Central memory CD8-positive, alpha-beta T cell (primary cell): ENCODE measurements at places on chromosomes 7 and 10.

DNA sequence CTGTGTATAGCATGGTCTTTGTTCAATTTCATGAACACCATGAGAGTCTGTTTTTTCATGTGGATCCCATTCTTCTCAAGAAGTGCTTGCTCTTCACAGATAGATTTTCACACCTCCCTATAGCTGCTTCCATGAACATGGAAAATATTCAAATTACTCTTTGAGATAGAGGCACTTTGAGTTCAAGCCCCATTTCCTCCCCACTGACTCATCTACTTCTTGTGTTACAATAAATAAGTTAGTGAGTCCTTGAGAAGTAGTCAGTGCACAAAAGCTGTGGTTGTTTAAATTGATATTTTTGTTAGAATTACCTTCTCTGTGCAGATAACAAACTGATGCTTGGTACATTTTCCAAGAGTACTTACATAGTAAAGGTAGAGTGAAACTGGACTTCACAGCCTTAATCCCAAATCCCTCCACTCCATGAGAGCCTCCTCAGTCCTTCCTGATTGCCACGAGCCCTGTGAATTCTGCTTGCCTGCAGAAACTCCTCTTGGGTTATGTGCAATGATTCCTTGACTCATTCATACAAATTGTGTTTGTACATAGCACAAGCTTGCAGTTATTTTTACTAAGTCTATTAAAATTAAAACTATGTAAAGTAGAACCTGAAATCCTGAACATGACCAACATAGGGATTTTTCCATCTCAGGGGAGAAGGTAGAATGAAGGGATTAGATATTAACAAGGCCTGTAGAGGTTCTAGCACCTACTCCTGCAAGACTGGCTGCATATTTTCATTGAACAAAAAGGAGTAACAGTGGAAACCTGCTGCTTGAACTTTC, 496.2 kb downstream of the TNS3 start:
- no peaks in the 10 kb centered on the region for H3K4me1 ChIP-seq
- no peak overlapping the region for H3K4me3 ChIP-seq
- DNase-seq: no peak
- H3K36me3 ChIP-seq: no peaks in the 10 kb centered on the region

DNA sequence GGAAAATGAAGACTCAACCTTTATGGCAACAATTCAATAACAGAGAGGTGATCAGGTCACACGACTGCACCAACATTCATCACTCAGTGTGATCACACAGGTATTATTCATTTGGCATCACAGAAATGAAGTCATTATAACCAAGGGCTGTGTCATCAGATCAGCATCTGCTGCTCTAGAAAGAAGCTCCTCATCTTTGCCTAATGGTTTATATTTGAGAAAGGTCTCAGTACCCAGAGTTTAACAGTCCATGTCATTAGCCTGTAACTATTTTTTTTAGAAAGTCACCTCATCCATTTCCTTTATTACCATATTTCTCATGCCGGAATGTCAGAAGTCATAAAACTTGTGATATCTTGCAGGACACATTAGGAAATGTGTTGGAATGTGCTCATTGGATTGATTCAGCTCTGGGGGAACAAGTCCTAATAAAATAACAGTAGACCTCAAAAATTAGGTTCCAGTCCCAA, 45.1 kb upstream of the PRKG1 start:
- DNase-seq: no peak
- H3K27ac ChIP-seq: no peak overlapping the region
- no peaks in the 10 kb centered on the region for H3K4me1 ChIP-seq
- H3K4me3 ChIP-seq: no peak overlapping the region

- H3K27ac ChIP-seq: peak overlapping the region; percentile 98
- no peaks in the 10 kb centered on the region for H3K27me3 ChIP-seq
- no peak for DNase-seq
- peak overlapping the region; percentile 1 for H3K4me3 ChIP-seq
- peaks cover 63% of the 10 kb centered on the region for H3K4me1 ChIP-seq
- peaks cover 18% of the 10 kb centered on the region for H3K36me3 ChIP-seq
These were observed 70.6 kb downstream of the STK17A start for GRCh38 chr7:43653466-43653865.

GRCh38 chr10:27482984-27483956, 20.8 kb upstream of the RAB18 start:
- DNase-seq: no peak
- H3K27me3 ChIP-seq: peaks cover 71% of the 10 kb centered on the region
- no peaks in the 10 kb centered on the region for H3K36me3 ChIP-seq
- no peak overlapping the region for H3K27ac ChIP-seq

DNA sequence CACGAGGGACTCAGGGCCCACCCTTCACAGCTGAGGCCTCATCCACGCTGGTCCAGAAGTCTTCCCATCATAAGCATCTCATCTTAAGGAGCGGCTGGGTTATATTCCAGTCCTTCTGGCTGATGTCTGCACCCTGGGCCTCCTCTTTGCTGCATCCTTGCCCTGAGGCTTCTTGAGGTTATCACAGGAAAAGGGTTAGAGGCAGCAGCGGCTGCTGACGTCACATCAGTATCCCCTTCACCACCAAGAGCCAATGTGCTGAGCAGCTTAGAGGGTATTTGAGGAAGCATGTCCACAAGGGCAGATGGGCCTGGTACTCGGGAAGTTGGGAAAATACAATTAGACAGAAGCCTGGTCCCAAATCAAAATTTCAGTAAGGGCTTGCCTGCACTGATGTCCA, 125.1 kb downstream of the PLXNA4 start:
- H3K4me3 ChIP-seq: peak overlapping the region; percentile 54
- peak overlapping the region; percentile 72 for H3K27ac ChIP-seq
- H3K4me1 ChIP-seq: peaks cover 80% of the 10 kb centered on the region
- peak; percentile 36 for DNase-seq

GRCh38 chr7:77157446-77157845, 35.0 kb downstream of the CCDC146 start:
- H3K27ac ChIP-seq: peak overlapping the region; percentile 20
- no peak for DNase-seq
- H3K36me3 ChIP-seq: peaks cover 2% of the 10 kb centered on the region
- H3K27me3 ChIP-seq: no peaks in the 10 kb centered on the region
- H3K4me3 ChIP-seq: no peak overlapping the region

DNA sequence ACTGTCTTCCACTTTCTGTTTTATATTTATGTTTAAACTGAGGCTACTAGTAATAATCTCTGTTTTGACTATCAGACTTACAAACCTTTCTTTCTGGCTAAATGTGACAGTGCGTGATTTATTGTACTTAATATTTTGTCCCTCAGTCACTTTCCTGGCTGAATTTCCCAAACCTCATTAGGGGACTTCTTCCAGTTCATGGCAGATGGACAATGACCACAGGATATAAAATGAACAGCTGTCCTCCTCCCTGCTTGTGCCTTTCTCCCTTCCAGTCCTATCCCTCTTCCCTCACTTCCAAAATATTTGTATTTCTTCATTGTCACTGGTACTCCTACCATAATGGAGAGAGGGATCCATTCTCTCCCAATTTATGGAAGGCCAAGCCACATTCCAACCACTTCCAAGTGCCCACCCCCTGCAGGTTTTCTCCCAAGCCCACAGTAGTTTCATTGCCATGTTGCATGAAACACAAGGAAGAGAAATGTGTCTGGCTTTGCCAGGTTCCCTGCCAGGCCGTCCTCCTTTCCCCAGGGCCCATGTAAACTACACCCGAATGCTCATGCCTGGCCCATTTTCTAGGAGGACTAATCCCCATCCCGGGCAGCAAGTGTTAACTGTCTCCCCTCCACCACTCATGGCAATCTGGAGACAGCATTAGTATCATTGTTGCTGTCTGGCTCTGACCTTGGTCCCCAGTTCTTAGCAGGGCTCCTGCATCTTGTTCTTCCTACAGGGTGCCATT, 269.5 kb upstream of the SLC26A5 start:
- no peaks in the 10 kb centered on the region for H3K4me1 ChIP-seq
- H3K27me3 ChIP-seq: peaks cover 12% of the 10 kb centered on the region
- DNase-seq: no peak
- H3K4me3 ChIP-seq: no peak overlapping the region

DNA sequence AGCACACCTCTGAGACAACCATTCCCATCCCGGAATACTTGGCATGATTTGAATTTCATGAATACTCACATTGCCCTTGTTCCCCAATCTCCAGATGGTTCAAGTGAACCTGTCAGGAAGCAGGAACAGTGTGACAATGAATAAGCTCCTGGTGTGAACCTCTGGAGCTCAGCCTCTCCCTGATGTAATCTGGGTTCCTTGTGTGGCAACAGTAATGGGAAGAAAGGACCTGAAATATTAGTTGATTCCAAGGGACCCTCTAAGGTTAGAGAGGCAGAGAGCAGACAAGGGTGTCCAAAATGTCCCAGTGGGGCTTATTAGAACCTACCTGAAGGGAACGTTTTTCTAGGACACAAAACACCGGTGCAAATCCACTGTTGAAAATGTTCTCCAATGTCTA, 8.5 kb downstream of the OR2A7 start:
- H3K4me1 ChIP-seq: no peaks in the 10 kb centered on the region

GRCh38 chr7:116790025-116790424, 72.4 kb upstream of the CAPZA2 start:
- DNase-seq: no peak
- H3K4me3 ChIP-seq: no peak overlapping the region
- H3K36me3 ChIP-seq: peaks cover 2% of the 10 kb centered on the region
- no peaks in the 10 kb centered on the region for H3K4me1 ChIP-seq
- H3K27ac ChIP-seq: no peak overlapping the region

GRCh38 chr7:104962781-104963180, 51.2 kb upstream of the KMT2E start:
- no peak for DNase-seq
- H3K27me3 ChIP-seq: no peaks in the 10 kb centered on the region
- H3K4me3 ChIP-seq: no peak overlapping the region
- H3K27ac ChIP-seq: peak overlapping the region; percentile 36
- H3K4me1 ChIP-seq: peaks cover under 1% of the 10 kb centered on the region

- DNase-seq: no peak
- H3K27me3 ChIP-seq: no peaks in the 10 kb centered on the region
- no peaks in the 10 kb centered on the region for H3K4me1 ChIP-seq
- H3K36me3 ChIP-seq: peaks cover 5% of the 10 kb centered on the region
These were observed 41.7 kb downstream of the HYCC1 start for GRCh38 chr7:22972207-22972606.

DNA sequence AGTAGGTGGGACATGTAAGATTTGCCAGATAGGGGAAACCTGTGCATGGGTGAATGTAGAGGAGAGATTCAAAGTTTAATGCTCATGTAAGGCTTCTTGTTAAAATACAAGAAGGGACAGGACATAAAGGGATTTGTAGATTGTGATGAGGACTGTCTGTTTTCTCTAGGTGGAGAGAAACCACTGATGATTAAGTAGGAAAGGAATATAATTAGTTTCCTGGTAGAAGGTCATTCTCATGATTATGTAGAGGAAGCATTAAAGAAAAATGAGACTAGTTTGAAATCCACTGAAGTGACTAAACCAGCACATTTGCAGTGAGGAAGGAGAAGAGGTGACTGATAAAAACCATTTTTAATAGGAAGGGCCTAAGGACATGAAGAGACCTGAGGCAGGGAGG, 19.6 kb upstream of the MACC1 start:
- no peaks in the 10 kb centered on the region for H3K36me3 ChIP-seq
- no peaks in the 10 kb centered on the region for H3K27me3 ChIP-seq
- no peak for DNase-seq
- no peak overlapping the region for H3K27ac ChIP-seq

DNA sequence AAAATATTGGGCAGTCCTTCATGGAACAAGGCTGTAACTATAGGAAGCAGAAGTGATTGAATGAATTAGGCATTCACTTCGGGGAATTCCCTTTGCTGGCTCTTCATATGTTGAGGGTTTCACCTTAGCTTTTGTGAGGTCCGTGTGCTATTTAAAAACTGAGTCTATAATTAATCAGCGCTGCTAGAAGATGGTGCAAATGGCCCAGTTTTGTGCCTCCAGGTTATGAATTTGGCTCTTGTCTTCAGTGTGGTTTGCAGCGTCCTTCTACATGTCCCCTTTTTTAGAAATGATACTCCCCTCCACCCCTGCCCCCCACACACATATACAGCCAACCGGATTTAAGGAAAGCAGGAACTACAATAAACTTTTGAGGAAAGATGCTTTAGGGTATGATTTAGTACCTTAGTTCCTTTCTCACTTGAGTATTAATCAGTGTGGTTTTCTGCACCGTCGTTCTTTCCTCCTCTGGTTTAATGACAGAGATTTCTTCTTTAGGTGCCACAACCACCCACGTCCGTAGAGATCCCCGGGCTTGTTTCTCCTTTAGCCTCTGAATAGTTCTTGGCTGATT, 110.6 kb upstream of the SAMD8 start:
- no peaks in the 10 kb centered on the region for H3K27me3 ChIP-seq
- no peaks in the 10 kb centered on the region for H3K4me1 ChIP-seq
- DNase-seq: no peak
- H3K4me3 ChIP-seq: no peak overlapping the region
- no peak overlapping the region for H3K27ac ChIP-seq

- no peaks in the 10 kb centered on the region for H3K4me1 ChIP-seq
- H3K27ac ChIP-seq: no peak overlapping the region
- no peak overlapping the region for H3K4me3 ChIP-seq
- H3K36me3 ChIP-seq: no peaks in the 10 kb centered on the region
- DNase-seq: no peak
These were observed 89.6 kb downstream of the CHRM2 start for GRCh38 chr7:136958016-136958415.

GRCh38 chr7:102434039-102434486, 688 bp downstream of the ORAI2 start:
- H3K36me3 ChIP-seq: peaks cover 32% of the 10 kb centered on the region
- peak overlapping the region; percentile 80 for H3K4me3 ChIP-seq
- H3K27me3 ChIP-seq: no peaks in the 10 kb centered on the region
- peak overlapping the region; percentile 81 for H3K27ac ChIP-seq
- no peak for DNase-seq

GRCh38 chr10:62715383-62715782, 89.1 kb upstream of the ADO start:
- peaks cover 5% of the 10 kb centered on the region for H3K4me1 ChIP-seq
- H3K27ac ChIP-seq: no peak overlapping the region
- no peaks in the 10 kb centered on the region for H3K36me3 ChIP-seq
- H3K27me3 ChIP-seq: no peaks in the 10 kb centered on the region
- no peak overlapping the region for H3K4me3 ChIP-seq
- DNase-seq: no peak
